Fibroblast of lung (primary cell): ENCODE measurements at places on chromosomes 4 and X.

DNA sequence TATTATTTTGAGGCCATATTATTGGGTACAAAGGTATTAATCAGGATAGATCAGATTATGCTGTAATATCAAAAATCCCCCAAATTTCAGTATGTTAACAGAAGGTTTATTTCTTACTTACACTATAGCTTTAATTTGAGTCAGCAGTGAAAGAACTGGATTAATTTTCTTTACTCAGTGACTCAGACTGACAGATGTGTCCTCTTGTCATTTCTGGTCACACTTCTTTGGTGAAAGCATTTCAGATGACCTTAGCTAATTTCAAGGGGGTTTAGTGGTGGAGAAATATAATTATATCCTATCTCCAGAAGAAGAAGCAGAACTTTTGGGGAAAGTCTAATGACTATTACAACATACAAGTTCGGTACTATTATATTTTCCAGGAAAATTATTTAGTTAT is 12.4 kb downstream of the DDIT4L start:
- DNase-seq: no peak

- DNase-seq: peak; percentile 24
Measured at GRCh38 chrX:48649102-48649501, 34.5 kb upstream of the WAS start.

- no peak for DNase-seq
Measured at GRCh38 chr4:17272154-17272553, 239.7 kb downstream of the QDPR start.

- no peak for DNase-seq
Measured at GRCh38 chrX:106649523-106650428, 38.0 kb downstream of the RADX start.

DNA sequence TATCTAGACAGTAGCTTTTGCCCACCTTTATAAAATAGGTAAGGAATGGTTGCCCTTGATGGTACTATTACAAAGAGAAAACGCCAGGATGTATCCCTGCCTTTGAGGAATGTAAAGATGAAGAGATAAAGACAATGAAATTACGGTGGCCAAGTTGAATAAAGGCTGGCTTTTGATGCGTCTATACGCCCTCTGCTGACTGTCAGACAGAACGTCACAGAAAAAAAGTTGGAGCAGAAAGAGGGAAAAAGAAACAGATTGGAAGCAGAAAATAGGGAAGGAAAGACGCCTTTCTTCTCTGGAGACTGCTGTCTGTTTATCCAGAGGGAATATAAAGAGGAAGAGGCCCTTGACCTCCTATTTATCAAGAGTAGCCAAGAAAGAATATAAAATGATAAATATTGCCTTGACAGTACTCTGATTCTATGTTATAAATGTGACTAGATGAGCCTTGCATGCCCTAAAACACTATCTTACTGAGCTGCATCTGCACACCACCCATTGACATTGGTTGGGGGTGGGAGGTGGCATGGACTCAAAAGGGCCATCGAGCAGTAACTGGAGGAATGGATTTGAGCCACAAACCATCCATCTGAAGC is 30.6 kb downstream of the PCDH19 start:
- peak; percentile 25 for DNase-seq

- DNase-seq: no peak
Measured at GRCh38 chrX:40346379-40346778, 234.4 kb upstream of the ATP6AP2 start.

- DNase-seq: no peak
Measured at GRCh38 chr4:187865914-187866313, 129.7 kb upstream of the ZFP42 start.

- no peak for DNase-seq
Measured at GRCh38 chr4:81914623-81915022, 442.9 kb upstream of the RASGEF1B start.

- no peak for DNase-seq
Measured at GRCh38 chr4:10765386-10765785, 80.8 kb upstream of the CLNK start.

DNA sequence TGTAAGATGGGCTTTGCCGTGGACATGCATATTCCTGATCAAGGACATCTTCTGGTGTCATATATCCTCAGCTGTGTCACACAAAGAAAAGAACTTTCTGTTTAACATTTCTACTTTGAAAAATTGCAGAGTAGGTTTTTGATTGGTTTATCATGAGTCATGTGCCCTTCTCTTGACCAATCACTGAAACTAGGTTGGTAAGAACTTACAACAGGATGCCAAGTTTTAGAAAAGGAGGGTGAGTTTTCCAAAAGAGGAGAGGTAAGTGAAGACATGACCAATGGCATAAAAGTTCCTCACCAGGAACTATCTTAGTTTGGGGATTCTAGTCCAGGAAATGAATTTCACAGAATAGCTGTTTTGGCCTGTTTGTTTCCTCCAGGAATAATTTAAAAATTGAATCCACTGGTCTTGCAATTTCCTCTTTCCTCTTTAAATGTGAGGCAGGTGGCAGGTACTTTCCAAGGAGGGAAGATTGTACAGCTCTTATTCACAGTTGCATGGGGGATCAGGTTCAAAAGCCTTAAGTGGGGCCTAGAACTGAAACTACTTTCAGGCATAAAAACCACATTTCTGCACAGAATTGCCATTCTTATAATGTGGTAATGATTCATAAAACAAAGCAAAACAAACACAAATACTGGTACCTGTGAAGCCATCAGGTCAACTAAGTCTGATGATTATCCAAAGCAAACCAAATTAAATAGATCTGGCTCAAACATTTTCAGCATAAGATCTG is 1114.5 kb upstream of the LCORL start:
- peak; percentile 17 for DNase-seq

DNA sequence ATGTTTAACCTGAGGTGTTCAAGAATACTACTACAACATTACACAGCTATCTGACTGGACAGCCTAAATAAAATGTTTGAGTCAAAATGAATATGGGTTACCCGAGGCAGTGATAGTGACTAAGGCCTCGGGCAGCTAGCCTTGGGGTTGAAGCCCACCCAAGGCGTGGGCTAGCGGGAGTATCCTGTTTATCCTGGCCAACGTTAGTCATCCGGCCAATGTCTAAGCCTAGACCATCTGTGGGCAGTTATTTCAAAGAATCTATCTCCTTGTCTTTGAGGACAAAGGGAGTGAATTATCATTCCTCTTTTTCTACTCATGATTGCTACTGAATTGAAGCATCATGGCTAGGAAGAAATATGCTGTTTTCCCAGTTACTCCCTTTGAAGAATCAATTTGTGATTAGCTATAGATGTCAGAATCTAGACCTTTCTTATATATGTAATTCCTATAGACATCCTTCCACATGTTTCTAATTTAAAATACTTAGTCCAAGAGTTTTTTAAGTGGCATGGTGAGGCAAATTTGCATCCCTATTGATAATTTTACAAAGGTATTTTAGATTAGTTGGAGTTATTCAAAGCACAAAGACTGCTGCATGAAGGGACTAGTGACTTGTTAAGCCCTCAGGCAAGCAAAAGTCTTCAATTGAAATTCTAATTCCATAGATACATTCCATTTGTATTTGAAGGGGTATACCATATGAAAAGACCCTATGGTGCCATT is 6.0 kb upstream of the PDGFC start:
- peak; percentile 99 for DNase-seq

DNA sequence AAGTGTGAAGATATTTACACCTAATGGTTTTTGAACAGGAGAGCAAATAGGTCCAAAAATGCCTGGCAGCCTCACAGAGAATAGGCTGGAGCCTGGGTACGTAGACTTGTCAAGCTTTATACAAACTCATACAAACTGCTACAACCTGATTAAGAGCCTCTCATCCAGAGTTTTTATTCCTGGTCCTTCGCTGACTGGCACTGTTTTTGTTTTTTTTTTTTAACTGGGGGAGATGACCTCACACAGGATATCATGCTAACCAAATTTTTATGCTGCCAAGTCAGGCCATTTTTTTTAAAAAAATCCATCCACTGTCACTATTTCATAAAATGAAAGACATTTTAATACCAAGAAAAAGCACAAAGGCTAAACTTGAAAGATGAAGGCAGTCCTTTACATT is 1.9 kb downstream of the FAM114A1 start:
- DNase-seq: no peak

GRCh38 chrX:107738768-107739167 is 36.8 kb downstream of the TSC22D3 start:
- no peak for DNase-seq

DNA sequence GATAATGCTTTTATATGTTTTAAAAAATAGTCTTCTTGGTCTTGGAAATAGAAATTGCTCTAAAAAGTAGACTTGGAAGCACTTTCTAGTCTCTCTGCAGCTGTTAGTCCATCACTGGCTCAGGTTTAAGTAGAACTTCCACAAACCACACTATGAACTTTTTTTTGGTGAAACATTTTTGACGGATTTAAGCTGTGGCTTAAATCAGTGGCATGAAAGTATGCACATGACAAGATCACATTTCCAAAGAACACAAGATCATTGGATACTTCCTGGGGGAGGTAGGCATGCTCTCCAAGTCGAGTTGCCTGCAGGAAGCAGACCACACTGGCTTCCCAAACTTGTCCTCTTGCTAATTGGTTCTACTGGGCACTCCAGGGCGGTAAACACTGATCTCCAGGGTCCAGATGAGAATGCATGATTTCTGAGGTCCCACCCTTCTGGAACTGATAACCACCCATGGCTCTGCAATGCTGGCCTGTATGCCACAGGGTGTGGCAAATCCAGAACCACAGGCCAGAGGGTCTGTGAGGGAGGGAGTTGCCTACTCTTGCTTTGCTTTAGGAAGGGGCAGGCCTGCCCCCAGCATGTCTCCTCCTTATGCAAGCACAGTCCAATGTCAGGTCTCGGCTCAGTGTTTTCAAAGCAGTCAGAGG is 331.9 kb upstream of the SFRP2 start:
- peak; percentile 13 for DNase-seq

- DNase-seq: no peak
Measured at GRCh38 chr4:120672558-120673147, 249.9 kb downstream of the PRDM5 start.

DNA sequence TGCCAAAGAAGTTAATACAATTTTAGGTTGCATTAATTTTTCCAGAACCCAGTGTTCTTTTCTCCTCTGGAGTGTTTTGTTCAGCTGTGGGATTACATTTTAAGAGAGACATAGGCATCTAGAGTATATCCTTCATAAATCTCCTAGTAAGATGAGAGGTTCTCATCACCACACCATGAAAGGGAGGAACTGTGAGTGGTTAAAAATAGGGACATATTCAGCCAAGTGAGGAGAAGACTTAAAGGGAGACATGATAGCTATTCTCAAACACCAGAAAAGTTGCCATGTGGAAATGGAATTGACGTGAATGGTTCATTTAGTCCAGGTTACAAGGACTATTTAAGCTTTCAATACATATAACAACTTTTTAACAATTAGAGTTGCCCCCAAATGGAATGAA is 6.5 kb upstream of the MRPL1 start:
- DNase-seq: no peak

DNA sequence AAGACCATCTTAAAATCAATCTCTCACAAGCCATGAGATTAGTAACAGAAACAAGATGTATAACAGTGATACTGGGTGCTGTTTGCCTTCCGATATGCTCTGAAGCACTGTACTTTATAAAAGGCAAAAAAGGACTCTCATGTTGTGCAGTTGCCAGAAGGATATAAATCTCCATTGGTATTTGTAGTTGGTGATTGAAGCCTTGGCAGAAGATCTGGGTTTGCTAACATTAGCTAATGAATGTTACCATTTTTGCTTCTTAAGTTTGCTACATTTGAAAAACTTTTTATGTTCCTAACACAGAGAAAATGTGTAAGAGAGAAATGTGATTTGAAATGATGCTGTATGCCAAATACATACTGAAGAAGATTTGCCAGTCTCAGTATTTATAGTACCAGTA is 44.4 kb downstream of the RAP1GDS1 start:
- DNase-seq: no peak

DNA sequence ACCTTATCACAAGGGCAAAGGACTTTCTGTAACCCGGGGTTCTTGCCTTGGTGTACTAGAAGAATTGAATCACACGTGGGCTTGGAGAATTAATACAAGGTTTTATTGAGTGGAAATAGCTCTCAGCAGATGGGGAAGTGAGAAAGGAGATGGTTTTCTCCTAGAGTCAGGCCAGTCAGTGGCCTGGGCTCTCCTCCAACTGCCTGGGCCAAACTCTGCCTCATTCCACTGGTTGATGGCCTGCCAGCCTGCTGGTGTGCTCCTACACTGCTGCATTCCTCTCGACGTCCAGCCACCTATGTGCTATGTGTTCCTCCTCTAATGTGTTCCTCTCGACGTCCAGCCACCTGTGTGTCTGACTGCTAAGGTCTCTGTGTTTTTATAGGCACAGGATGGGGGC is 35.3 kb upstream of the SPIN2A start:
- no peak for DNase-seq

DNA sequence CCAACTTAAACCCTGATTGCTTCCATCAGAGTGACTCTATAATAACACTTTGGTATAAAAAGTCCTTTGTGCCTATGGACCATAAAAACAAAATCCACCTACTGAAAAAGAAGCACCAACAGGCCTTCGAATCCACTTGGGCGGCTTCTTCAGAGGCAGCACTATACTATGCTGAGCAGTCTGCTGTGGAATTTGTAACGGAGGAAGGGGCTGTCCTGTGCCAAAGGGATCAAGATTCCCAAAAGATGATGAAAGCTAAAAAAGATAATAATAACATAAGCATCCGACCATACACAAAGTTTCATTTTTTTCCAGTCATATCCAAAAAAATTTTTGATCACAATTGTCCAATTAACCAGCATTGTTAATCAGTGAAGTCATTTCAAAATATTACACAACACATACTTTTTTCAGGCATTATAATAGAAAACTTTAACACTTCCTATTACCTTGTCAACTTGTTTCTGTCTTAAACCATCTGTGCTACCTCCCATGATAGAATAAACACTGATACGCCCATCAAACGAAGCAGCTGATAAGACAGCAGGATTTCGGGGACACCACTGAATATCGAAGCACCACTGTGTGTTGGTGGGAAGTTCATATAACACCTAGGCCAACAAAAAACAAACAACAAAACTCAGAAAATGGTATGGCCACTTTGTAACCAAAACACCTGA is 24.1 kb downstream of the SEC31A start:
- peak; percentile 23 for DNase-seq

DNA sequence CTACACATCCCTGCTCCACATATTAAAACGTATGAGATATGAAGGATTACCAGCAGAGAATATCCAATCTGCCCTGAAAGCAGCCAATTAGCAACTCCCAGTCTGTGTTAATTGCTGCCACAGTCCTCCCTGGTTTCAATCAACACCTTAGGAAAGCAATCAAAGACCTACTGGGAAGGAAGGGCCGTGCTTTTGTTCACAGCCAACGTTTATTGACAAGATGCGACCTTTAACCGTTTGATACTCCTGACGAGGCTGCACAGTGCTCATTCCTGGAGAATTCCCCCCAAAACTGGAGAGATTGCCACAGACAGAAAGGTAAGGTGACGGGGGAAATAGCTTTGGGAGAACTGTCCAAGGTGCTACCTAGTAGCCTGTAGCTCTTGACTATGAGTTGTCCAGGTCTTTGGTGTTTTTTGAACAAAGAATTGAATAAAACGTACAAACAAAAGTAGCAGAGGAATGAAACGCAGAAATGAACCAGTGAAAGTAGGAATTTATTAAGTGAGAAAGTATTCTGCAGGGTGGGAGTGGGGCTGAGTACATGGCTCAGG is 596.5 kb downstream of the NLGN4X start:
- no peak for DNase-seq

GRCh38 chr4:113028074-113028473 is 21.4 kb upstream of the ANK2 start:
- DNase-seq: no peak

- DNase-seq: no peak
Measured at GRCh38 chr4:38073596-38074234, 113.5 kb downstream of the PTTG2 start.
